Activated CD4-positive, alpha-beta memory T cell treated with anti-CD3 and anti-CD28 coated beads, Interleukin-2, amount 10 ng/mL, durations not matched to agents 7 days and 5 days (primary cell): ENCODE measurements at places on chromosomes 5 and 9.

DNA sequence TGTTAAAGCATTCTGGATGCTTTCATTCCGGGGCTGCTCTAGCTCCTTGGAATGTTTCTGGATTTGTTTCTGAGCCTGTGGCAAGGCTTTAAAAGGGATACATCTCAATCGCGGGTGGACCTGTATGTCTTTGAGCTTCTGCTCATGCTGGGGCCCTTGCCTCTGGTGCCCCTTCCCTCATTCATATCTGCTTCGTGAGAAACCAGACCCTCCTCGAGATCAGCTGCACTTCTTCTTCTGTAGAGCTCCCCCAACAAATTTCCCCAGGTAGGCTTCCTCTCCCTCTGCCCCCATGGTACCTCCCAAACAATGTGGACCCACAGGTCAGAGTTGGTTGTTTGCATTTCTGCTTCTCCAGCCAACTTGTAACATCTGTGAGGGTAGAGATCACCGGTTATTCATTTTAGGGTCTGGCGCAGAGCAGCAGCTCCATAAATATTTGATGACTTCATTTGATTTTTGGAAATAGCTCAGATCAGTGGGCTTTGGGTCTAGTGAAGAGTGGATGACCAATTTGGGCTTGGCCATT lies 6.6 kb downstream of the ZNF618 start:
- DNase-seq = no peak

GRCh38 chr5:74017112-74017511 lies 391.1 kb downstream of the ARHGEF28 start:
- no peak for DNase-seq

- DNase-seq = peak; percentile 97
Measured at GRCh38 chr9:136539427-136540421, 6.1 kb downstream of the NOTCH1 start.

GRCh38 chr5:147732291-147732883 lies 50.1 kb downstream of the JAKMIP2 start:
- no peak for DNase-seq

DNA sequence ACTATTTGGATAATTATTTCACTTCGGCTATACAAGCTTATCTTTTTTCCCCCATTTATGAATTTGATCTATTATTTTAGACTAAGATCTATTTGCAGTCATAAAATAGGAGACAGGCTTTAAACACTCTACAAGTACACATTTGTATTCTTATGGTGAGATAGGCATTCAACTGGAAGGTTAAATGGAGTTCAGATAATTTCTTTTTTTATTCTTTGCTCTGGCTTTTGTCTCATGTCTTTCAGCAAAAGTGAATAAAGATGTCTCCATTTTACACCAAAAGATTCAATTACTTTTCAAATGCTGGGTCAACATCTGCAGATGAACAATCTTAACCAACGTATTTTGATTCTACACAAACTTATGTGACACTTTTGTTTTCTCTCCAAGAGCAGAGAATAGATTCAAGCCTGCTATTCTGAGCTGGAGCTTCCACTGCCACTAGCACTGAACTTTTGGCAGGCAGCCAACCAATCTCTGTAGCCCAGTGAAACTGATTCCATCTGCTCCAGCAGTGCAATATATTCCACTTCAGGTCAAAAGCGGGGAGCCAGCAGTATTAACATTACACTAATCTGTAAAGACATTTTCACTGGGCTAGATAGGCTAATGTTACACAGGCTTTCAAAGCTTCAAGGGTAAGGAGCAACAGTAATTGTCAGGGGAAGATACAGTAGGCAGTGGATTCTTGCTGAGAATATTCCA lies 452.0 kb upstream of the ZNF608 start:
- no peak for DNase-seq

- DNase-seq = no peak
Measured at GRCh38 chr5:16852251-16853005, 83.7 kb downstream of the MYO10 start.

GRCh38 chr9:70229026-70229425 lies 29.8 kb upstream of the SMC5 start:
- no peak for DNase-seq
